ENCODE measurements at places on chromosomes 1 and 21. TPM values are rescaled to one million over a fixed set of nuclear protein-coding genes. Genes with fewer than 3 reads are reported as not detected.

The IFNLR1 gene
- total RNA-seq = 2.4 TPM

The SELENBP1 gene
- total RNA-seq = 195 TPM

The SERPINC1 gene
- total RNA-seq = not detected

DNA sequence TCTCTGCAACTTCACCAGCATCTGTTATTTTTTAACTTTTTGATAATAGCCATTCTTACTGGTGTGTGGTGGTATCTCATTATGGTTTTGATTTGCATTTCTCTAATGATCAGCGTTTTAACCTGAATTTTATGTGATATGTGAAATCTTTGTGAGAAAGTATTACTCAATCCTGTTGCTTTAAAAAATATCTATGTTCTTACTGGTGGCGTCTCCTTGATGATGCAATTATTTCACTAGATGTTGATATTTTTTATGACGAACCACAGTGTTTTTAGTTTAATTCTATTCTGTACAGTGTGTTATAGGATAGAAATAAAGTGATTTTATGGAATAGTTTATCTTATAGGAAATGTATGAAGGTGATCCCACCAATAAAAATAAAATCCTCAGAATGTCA is 54.7 kb upstream of the GPR88 start:
- no peak for DNase-seq

- DNase-seq = no peak
Measured at GRCh38 chr1:202272103-202272845, 69.5 kb downstream of the UBE2T start.
